ENCODE measurements at places on chromosomes 5 and 9.

- no peak for DNase-seq
Measured at GRCh38 chr5:8135742-8136141, 266.8 kb downstream of the MTRR start.

- DNase-seq = no peak
Measured at GRCh38 chr5:142122121-142122520, 13.5 kb downstream of the NDFIP1 start.

DNA sequence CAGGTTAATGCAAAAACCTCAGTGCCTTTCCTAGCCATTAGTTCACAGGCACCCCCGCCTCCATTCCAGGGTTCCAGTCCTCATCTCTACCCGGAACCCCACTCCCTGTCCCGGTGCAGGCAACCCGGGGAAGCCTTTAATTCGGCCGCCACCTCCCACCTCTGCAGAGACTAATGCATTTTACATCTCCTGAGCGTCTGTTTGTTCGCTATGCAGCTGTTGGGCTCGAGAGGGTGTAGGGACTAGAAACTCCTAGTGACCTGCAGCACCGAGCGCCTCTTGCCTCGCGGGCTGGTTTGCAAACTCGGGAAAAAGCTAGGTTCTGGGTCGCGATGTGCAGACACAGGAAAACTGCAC lies 3.6 kb downstream of the GDNF start:
- no peak for DNase-seq

DNA sequence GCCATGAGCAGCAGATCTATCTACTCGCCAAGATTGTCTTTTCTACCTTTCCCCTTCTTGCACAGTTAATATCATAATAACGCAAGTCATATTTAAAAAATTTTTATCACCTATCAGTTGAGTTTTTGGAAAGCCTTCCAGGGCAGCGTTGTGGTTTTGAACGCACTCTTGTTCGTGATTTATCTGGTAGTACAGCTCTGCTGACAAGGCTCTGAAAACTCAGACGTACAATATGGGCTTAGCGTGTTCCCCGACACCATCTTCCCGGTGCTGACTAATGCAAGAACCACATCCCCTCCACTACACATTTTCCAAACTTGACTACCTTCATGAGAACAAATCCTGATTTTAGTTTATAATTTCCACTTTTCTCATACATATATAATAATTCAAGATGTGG lies 1.6 kb upstream of the NFIL3 start:
- no peak for DNase-seq

- no peak for DNase-seq
Measured at GRCh38 chr5:72166070-72166979, 59.0 kb downstream of the MAP1B start.

GRCh38 chr5:90488791-90489190 lies 14.1 kb downstream of the POLR3G start:
- no peak for DNase-seq

DNA sequence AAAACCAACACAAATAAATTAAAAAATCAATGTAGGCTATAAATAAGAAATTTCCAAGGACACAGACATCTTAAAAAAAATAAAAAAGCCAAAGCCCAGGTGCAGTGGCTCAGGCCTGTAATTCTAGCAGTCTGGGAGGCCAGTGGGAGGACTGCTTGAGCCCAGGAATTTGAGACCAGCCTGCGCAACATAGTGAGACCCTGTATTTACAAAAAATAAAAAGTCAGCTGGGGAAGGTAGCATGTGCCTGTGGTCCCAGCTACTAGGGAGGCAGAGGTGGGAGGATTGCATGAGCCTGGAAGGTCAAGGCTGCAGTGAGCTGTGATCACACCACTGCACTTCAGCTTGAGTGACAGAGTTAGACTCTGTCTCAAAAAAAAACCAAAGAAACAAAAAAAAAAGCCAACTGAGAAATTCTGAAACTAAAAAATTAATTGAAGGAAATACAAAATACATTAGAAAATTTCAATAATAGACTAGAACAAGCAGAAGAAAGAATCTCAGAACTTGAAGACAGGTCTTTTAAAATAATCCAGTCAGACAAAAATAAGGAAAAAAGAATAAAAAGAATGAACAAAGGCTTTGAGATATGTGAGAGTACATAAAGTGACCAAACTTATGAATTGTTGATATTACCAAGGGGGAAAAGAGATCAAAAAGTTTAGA lies 149.5 kb upstream of the PANK3 start:
- DNase-seq = no peak

DNA sequence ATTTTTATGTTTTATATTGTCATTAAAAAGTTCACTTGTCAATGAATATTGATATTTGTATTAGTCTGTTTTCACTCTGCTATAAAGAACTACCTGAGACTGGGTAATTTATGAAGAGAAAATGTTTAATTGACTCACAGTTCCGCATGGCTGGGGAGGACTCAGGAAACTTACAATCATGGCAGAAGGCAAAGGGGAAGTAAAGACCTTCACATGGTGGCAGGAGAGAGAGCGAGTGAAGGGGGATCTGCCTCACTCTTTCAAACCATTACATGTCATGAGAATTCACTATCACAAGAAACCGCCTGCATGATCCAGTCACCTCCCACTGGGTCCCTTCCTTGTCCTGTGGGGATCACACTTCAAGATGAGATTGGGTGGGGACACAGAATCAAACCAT lies 27.4 kb downstream of the SRD5A1 start:
- no peak for DNase-seq

DNA sequence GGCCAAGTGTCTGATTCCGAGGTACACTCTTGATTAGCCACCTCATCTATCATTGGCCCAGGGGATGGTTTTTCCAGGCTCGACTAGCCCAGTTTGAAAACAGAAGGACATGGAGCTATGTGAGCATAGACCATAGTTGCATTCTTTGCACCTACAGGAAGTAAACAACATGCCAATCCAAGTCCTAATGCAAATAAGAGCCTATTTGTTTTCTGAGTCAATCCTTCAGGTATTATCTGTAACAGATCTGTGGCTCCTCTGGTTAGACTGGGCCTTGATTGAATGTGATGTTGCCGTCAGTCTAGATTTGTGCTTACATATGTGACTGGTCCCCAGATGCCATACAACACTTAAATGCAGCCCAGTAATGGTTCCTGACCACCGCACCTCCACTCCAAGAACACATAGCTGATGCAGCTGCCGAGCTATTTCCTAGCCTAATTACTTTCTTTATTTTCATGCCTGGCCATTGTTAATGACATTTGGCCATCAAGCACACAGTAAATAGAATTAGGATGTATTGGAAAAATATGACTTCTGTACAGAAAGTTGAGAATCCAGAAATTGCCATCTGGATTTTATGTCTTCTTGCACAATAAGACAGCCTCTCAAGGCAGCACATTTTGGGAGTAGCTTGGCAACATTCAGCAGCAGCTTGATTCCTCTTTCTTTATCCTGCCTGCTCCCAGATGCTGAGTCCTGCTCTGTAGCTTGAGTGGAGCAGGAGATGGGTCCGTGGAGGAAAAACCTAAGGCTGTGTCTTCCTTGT lies 29.5 kb upstream of the ARHGAP26 start:
- DNase-seq = no peak

DNA sequence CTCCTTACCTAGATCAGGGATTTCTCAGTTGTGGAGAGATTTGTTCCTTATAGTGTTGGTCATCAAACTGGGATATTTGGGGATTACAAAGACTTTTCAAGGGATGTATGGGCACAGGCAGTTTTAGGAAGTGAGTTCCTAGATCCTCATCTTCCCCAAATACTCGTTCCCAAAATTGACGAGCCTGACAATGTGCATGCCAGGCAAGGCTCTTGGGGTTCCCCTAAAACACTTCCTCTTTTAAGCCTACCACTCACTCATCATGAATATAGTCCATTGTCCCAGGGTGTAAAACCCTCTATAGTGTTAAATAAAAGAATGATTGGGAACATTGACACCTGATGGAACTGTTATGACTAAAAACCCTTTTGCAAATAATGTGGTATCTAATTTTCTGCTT lies 26.4 kb downstream of the PDCD1LG2 start:
- DNase-seq = no peak

GRCh38 chr5:64333886-64334285 lies 168.2 kb downstream of the RNF180 start:
- DNase-seq = no peak

- DNase-seq = no peak
Measured at GRCh38 chr5:2166979-2167377, 284.3 kb upstream of the IRX4 start.

- no peak for DNase-seq
Measured at GRCh38 chr5:53552561-53552960, 7.9 kb upstream of the NDUFS4 start.

- DNase-seq = no peak
Measured at GRCh38 chr9:122050167-122050566, 42.9 kb downstream of the TTLL11 start.

DNA sequence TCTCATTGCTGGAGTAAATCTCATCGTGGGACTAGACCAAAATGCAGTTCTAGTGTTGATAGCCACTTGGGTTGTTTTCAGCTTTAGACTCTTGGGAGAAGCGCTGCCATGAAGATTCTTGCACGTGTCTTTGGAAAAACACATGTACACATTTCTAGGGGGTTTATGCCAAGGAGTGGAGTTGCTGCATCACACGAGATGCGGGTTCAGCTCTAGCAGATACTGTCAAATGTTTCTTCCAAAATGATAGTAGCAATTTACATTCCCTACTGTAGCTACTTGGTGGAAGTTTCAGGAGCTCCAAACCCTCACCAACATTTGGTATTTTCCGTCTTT lies 52.3 kb upstream of the CPLX2 start:
- DNase-seq = no peak

- no peak for DNase-seq
Measured at GRCh38 chr5:147398860-147399259, 111.0 kb downstream of the DPYSL3 start.

GRCh38 chr9:95338243-95338642 lies 20.7 kb upstream of the FANCC start:
- no peak for DNase-seq

- no peak for DNase-seq
Measured at GRCh38 chr5:140042393-140042642, 781 bp downstream of the NRG2 start.

DNA sequence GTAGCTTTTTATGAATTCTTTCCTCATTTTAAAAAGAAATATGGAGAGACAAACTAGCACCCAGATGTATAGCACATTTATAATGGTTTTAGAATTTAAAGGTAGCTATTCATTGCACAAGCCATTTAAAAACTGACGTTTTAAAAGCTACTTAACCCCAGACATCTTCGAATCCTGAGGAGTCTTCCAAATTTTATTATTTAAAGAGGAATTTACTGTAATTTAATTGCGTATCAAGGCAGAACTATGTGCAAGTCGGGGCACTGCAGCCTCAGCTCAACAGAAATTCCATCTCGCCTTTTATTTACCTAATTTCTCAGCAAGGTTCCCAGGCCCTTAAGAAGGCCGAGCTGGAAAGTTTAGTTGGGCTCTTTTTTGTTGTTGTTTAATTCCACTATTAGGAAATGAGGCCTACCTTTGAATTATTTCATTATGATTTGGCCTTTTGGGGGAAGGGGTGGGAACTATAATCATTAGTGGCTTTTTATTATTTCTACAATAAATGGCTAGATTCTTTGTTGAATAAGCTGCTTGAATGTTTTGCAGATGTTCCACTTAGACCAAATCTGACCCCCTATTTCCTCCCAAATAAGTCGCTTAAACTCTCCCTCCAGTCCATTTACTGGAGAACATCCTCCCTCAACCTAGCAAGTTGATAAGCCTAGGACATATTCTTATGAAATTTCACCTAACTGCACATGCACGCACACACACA lies 20.2 kb downstream of the NR2F1 start:
- DNase-seq = no peak

DNA sequence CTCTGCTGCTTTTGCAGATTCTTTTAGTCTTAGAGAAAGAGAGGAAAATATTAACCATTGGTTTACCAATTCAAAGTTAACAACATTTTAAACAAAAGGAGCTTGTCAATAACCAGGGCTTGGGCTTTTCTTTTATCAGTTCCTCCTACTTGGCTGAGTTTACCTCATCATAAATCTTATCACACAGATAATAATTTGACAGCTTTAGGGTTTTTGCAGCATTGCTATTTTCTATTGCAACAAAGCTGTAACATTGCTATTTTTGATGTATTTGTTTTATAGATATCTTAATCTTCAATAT lies 9.8 kb upstream of the ABL1 start:
- DNase-seq = no peak

DNA sequence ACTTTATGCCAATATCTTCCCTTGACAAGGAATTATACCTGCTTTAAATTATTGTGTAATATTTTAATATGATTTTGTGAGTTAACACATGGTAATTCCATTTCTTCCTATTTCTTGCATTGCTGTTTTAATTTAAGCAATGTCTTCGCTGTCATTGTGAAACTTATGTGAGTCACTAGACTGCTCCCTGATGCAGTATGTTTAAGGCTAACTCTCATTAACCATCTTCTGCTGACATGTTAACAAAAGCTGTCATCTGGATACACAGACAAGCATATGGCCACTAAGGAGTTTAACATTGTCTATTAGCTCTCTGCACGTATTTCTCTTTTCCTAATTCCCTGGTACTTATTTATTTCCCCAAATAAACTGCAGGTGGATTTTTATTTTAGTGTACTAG lies 980.8 kb upstream of the CTNND2 start:
- DNase-seq = no peak

DNA sequence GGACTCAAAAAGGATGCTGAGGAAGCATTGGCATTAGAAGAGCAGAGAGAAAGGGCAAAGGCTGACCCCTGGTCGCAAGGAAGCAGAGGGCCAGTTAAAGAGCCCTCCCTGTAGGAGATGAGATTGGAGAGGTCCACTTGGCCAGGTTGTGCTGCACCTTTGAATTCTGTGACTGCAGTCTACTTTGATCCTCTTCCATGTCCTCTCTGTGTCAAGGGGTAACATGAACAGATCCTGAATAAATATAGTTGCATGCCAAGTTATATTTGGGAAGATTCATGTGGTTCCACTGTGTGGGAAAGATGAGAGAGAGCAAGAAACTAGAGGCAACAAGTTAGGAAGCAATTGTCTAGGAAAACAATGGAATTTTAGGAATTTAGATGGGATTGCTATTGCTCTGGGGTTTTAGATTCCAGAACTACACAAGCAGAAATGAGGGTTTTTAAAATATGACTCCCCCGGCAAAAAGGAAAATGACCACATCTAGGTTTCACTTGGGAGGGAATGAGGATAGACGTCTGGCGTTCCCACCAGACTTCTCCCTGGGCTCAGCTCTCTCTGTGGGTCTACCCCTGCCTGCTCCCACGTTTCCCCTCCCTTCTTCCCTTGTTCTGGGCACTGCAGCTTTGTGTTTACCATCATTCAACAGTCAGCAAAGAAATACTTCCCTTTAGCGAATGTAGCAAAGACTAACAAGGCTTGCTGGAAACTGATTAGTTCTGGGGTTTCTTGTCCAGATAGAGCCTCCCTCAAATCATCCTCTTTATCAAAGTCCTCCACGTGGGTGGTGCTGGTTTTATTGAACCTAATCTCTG lies 63.6 kb downstream of the SNX18 start:
- no peak for DNase-seq

GRCh38 chr9:121322737-121323448 lies 47.2 kb downstream of the STOM start:
- DNase-seq = no peak

DNA sequence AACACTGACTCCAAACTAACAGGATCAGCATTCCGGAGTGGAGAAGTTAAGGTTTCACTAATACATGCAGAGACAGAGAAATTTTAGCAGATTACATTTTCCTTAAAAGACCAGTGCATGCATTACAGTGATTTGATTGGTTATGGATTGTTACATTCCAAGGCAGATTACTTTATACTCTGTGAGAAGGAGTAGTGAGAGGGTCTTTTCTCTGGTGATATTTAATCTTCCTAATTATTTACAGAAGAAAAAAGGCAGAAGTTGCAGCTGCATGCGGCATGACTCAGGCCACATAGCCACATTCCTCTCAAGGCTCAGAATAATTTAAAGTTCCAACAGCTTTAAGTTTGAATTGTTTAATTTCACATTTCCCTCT lies 53.0 kb upstream of the PDZD2 start:
- no peak for DNase-seq

Data from activated CD8-positive, alpha-beta memory T cell treated with anti-CD3 and anti-CD28 coated beads, Interleukin-2, amount 50 U/mL, for 4 hours (primary cell).